Fibroblast of lung (primary cell): ENCODE measurements at places on chromosomes 2 and 18. TPM values are rescaled to one million over a fixed set of nuclear protein-coding genes. Genes with fewer than 3 reads are reported as not detected.

DNA sequence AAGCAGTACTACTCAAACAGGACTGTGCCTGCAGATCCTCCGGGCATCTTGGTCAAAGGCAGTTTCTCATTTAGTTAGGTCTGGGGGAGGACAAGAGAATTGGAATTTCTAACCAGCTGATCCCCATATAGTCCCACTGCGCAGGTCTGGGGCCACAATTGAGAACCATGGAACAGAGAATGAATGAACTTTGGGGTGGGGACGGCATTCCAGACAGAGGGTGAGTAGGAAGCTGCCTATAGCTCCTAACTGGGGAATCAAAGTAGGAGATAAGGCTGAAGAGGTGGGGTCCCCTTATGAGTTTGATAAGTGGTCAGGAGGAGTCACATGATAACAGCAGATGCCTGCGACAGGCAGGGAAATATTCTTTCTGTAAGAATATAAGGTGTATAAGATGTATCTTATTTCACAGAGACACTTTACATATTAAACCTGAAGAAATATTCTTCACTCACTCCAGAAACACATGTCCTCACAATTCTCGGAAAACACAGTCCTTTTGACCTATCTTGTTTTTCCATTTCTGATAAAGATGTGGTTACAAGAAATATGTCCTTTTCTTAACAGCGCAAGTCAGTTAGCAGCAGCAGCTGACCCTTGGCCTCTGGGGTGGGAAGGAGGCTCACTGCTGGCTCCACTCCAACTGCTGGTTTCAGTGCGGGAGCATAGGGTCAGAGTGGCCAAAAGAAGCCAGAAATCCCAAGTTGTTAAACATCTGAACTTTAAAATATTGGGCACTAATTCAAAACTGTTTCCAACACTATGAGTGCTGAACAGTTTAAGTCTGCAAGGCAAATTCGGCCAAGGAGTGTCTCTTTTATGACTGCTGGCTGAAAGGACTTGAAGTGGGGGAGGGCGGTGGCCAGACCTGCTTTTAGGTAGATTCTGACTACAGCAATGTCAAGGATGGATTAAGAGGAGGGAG is 12.6 kb upstream of the TMEM214 start:
- peak; percentile 88 for DNase-seq

GRCh38 chr2:134392442-134393074 is 138.7 kb downstream of the MGAT5 start:
- no peak for DNase-seq

- DNase-seq, result peak; percentile 30
These were observed 355.8 kb downstream of the ARL6IP6 start for GRCh38 chr2:153074207-153074606.

DNA sequence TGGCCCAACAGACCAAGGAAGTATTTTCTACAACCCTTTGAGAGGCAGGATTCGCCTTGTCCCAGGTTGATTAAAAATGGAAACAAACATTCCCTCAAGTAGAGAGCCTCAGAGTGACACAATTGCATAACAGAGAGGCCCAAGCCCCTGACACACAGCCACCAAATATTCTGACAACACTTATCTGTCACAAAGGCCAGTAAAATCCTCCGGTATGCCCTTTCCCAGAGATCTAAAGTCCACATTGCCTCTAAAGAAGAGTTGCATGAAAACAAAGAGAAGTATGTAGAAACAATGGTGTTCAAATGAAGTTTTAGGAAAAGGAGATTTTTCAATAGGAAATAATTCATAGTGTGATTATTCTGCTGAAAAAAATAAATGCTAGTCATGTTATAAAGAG is 32.1 kb downstream of the DSEL start:
- no peak for DNase-seq

- DNase-seq, result no peak
These were observed 557 bp upstream of the DSG2 start for GRCh38 chr18:31497404-31497835.

GRCh38 chr2:119608553-119608952 is 64.3 kb downstream of the CFAP221 start:
- no peak for DNase-seq

GRCh38 chr18:40292985-40293710 is 1661.9 kb upstream of the PIK3C3 start:
- DNase-seq, result no peak

DNA sequence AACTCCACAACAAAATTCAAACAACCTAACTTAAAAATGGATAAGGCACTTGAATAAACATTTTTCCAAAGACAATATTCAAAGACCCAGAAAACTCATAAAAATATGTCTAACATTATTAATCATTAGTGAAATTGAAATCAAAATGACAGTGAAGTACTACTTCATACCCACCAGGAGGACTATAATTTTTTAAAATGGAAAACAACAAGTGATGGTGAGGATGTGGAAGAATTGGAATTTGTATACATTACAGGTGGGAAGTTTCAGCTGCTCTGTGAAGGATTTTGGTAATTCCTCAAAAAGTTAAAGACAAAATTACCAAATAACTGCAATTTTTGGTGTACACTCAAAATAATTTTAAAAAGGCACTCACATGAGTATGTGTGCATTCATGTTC is 920.0 kb downstream of the TDRD15 start:
- DNase-seq, result no peak

DNA sequence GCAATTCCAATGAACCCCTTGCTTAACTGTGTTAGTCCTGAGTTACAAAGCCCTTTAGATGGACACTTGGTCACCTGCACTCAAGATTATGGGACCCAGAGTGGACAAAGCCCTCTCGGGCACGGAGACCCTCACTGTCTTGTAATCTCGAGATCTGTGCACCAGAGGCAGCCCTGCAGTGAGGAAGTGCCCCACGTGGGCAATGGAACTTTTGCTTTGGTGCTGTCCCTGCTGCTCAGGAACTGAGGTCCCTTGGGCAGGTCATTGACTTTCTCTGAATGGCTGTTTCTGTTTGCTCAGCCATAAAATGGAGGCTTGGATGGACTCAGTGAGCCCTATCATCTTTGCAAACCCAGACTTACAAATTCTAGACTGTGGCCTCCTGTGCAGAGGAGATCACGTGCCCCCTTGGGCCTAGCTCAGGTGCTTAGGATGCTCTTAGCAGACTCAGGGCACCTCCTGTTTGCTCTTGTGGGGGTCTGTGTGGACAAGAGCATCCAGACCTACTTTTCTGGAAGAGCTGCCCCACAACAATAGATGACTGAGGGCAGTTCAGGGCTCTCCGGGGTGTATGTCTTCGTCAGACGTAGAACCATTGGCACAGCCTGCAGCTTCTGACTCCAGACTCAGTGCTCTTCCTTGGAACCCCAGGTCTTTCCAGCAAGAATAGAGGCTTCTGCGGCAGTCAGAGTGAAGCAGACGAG is 94.5 kb upstream of the HS6ST1 start:
- no peak for DNase-seq

- DNase-seq, result no peak
These were observed 44.5 kb downstream of the MYOM1 start for GRCh38 chr18:3175195-3175758.

- no peak for DNase-seq
These were observed 56.9 kb downstream of the DGKD start for GRCh38 chr2:233411162-233411561.

DNA sequence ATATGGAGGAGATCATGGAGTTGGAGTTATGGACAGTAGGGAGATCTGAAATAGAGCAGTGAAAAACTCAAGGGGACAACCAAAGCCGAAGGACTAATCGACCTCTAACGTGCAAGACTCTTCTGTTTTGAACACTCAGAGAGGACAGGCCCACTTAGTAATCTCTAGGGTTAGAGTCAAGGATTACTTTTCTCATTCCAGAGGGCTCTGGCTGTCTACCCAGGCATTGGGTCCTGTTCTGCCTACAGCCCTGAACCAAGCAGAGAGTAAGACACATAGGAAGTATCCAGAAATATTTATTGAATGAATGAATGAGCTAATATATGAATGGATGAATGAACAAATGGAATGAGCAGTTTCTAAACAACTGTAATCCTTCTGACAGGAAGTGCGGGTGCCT is 50.3 kb upstream of the PKDCC start:
- DNase-seq, result no peak

GRCh38 chr2:47074691-47075090 is 80.4 kb downstream of the STPG4 start:
- no peak for DNase-seq

- no peak for DNase-seq
These were observed 13.2 kb downstream of the SERPINE2 start for GRCh38 chr2:224025874-224026273.

The TRAF3IP1 gene
- total RNA-seq, result 7.7 and 9.2 TPM in 2 replicates

The TMX3 gene
- 98.1 and 107 TPM in 2 replicates for total RNA-seq

The HRH4 gene
- under 0.01 TPM in 2 replicates for total RNA-seq

The SERPINB11 gene
- not detected in 2 replicates for total RNA-seq

The ERMN gene
- total RNA-seq, result 0.17 TPM in 1 of 2 replicates, not detected in the other

The GALR1 gene
- total RNA-seq, result not detected in 2 replicates
